ENCODE measurements at places on chromosomes 13 and 19.
A peak's percentile ranks its signal among the peaks of the same experiment; 100 is the strongest.

DNA sequence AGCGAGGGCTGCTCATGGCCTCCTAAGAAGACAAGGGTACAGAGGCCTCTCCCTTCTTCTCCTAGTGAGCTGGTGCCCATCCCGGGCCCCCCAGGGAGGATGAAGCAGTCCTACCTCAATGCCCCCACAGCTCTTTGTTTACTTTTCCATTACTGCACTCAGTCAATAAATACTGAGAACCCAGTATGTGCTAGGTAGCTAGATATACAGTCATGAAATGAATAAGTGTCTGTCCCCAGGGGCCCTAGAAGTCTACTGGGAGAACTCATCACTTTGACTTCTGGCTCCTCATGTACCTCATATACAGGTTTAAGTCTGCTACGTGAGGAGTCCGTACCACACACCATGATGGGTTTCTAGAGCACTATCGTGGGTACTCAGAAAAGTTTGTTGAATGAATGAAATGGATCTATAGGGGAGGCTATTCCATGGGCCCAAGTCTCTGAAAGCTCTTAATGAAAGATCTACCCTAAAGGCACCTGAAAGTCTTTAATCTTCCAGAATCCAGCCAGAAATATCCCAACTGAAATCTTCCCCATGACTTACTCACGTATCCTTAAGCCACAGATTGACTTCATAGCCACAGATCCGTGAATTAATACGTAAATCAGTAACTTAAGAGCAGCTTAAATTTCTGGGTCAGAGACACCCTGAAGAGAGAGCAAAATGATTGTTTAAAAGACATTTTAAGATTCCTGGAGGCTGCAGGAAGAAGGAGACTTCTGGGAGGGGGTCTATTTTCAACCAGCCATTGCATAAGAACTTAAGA lies 51.6 kb upstream of the POMP start:
- no peak for DNase-seq

DNA sequence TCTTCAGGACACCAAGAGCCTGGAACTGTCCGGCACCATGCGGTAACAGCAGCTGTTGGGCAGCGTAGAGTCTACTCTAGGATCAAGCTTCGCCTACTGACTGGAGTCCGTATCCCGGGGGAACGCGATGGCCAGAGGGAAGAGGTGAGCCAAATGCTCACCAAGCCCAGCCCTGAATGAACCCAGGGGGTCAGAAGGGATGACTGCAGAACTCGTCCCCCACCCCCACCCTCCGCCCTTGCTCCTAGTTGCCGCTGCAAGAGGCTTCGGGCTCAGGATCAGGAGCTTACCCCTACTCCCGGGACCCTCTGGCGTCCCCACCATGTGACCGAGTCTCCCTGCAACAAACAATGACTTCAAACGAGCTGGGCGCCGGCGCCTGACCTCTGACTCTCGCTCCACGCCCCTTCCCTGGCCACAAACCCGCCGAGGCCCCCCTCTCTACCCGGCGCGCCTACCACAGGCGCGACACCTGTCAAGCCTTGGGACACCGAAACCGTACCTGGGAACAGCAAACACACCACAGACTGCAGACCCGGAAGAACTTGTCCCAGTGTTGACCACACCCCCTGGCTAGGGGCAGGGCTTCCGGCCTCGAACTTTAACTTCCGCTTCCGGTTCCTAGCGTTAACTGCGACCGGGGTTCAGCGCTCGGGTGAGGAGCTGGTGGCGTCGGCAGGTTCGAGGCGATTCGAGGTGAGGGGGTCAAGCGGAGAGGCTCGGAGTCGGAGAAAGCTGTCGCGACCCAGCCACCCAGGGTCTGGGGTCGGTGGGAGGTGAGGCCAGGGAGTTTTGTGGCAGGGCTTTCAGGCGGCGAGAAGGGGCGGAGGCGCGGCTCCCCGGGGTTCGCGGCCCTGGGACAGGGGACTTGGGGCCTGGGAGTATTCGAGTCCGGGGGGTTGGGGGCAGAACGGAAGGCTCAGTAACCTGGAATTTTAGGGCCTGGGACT lies at the start of gene UBL5:
Gene UBL5 (plus strand): TSS at position 630 of the 950 bp plus-strand sequence. CDS start 420 bp downstream, outside the sequence.
- DNase-seq = peak; percentile 93

DNA sequence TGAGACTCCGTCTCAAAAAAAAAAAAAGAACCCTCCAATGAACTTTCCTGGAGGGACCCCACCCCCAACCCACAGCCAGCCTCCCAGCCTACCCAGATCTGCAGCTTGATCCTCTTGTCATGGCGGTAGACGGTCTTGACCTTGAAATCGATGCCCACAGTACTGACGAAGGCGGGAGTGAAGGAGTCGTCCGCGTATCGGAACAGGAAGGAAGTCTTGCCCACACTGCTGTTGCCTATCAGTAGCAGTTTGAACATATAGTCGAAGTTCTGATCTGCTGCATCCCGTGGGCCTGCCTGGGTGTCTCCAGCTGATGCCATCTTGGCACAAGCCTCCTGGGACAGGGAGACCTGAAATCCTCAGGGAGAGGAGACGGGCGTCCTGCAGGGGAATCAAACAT lies 2.4 kb downstream of the RAB3D start:
- DNase-seq = no peak

GRCh38 chr19:50377051-50377461 lies 799 bp downstream of the NR1H2 start:
- no peak for DNase-seq

DNA sequence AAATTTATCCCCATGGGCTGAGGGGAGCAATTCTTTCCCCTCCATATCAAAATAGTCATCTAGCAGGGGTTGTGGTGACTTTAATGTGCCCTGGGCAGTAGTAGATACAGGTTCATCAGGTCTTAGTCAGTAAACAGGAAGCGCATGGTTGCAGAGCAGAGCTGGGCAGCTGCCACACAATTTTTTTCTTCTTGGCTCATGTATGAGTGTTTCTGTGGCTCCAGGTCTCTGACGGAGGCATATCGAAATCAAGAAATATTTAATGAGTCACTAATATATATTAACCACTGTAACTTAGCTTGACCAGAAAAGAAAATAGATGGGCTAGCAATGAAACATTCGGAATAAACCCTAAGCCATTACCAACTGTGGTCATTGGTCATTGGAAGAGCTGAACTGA lies 68.4 kb upstream of the UBL3 start:
- DNase-seq = no peak

DNA sequence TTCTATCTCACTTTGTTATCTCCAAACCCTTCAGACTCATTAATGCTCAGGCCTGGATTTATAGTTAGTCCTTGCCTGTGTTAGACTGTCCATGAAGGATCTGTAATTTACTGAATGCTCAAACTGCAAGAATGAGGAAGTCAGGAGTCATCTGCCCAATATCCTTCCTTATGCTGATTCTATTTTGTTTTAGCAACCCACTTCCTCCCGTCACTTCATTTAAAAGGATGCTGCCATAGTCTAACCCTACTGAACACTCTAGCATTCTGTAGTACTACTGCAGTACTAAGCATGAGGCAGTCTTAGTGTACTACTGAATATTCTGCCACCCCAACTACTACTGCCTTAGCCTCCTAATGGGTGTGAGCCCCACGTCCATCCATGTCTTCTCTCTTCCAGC lies 1.5 kb downstream of the FCAR start:
- DNase-seq = no peak
